ENCODE measurements at places on chromosomes 2 and 18.
A peak's percentile ranks its signal among the peaks of the same experiment; 100 is the strongest.

DNA sequence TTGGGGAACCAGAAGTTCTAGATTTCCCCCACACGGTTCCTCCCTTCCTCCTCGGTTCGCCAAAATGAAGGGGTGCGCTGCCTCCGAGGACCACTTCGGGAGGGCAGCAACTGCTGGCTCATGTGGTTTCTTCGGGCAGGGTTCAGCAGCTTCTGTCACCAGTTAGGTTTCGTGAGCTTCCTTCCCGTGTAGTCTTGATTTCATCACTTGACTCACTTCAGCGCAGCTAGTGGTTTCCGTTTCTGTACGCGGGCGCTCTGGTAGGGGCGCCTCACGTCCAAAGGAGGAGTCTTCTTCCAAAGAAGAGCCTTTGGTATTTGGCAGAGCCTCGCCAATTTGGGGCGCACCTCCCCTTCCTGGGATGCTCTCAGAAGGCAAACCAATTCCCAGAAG is 485 bp upstream of the GALNT3 start:
- peak; percentile 20 for DNase-seq

GRCh38 chr2:222652491-222653255 is 3.2 kb downstream of the FARSB start:
- no peak for DNase-seq

GRCh38 chr2:25230198-25230947 is 62.0 kb upstream of the POMC start:
- no peak for DNase-seq

DNA sequence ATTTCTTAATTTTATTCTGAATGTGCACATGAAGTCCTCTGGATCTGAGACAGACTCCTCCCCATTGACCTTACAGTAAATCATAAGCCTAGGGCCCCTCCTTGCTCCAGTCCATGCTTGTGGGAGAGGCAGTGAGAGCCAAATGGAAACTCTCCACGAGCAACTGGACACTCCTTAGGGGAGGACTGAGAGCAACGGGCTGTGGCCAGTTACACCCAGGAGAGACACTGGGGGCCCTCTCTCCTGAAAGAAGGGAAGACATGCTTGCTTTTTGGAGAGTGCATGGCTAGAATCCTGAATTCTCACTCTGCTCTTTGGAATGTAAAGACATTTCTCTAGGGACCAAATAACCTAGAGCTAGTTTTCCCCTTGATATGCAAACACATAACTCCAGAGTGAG is 49.0 kb upstream of the BIN1 start:
- DNase-seq, result no peak

- no peak for DNase-seq
These were observed 686.5 kb upstream of the CDH2 start for GRCh38 chr18:28863396-28863795.

DNA sequence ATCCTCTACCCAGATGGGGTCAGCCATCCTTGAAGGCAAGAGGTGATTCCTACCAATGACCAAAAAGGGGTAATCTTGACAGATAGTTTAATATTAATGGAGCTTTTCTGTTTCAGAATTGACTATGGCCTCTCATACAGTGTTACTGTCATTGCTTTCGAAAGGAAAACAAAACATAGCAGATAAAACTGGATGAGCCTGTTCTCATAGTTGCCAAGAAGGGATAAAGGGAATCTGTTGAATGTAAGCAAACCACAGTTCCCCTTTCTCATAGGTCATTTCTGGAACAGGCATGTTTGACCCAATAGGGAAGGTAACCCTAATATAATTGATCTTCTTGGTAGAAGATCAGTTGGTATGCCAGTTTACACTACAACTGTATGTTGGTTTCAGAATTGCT is 1.6 kb downstream of the RAB27B start:
- DNase-seq, result no peak

DNA sequence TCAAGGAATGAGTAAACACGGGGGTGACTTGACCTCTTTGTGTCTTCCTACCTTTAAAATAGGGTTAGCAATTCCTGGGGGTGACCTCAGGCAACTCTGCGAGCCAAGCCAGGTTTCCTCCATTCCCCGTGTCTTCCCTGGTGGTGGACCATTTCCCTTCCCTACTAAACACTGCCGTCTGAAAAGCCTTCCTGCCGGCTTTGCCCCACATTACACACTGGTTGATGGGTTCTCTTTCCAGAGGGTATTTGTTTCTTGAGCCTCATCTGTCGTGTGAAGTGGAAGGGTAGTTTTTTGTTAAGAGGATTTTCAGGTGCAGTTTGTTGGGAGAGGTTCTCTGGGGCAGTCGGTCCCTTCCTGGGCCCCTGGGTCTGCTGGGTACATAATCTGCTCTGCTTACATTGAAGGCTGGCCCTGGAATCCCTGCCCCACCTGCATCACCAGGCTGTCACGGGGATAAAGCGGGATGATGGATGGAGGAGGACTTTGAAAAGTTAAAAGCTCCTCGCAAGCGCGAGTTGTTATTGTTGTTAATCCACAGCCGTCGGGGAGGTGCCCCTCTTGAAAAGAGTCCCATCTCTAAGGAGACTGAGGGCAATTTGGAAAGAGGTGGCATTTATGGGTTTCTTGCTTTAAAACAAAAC is 175.4 kb upstream of the SPRED2 start:
- DNase-seq, result no peak

GRCh38 chr2:190794790-190795189 is 85.8 kb upstream of the GLS start:
- no peak for DNase-seq

- DNase-seq, result no peak
These were observed 213.3 kb downstream of the NAPG start for GRCh38 chr18:10739152-10739551.

- DNase-seq, result no peak
These were observed 76.7 kb downstream of the PIEZO2 start for GRCh38 chr18:11072632-11073031.

GRCh38 chr18:23037646-23038045 is 97.6 kb upstream of the CABLES1 start:
- DNase-seq, result no peak

GRCh38 chr2:18597618-18598017 is 8.2 kb upstream of the NT5C1B start:
- DNase-seq, result no peak

GRCh38 chr2:33130054-33130447 is 183.3 kb downstream of the LTBP1 start:
- DNase-seq, result no peak

GRCh38 chr2:97660044-97660774 is 3.6 kb downstream of the ACTR1B start:
- no peak for DNase-seq

Data from right renal pelvis (tissue), 4 donors.